Cortex of kidney (tissue), 1 donor: ENCODE measurements at places on chromosomes 2 and 18.

DNA sequence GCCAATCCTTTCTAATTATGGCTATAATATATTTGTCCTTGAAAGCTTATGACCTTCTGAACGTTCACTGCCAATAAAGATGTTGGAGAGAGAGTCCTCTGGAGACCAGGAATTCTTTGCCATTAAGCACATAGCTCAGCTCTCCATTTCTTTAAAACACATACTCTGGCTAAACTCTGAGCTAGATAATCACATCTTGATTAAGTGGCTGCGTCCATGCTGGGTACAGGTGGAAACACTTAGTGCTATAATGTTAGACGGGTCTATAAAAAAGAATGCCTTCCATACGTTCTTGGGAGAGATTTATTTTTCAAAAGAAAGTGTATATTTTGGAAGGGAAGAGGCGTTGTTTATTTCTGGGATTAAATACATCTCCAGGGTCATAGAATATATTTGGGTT lies 314.5 kb downstream of the LPIN1 start:
- no peak for DNase-seq

DNA sequence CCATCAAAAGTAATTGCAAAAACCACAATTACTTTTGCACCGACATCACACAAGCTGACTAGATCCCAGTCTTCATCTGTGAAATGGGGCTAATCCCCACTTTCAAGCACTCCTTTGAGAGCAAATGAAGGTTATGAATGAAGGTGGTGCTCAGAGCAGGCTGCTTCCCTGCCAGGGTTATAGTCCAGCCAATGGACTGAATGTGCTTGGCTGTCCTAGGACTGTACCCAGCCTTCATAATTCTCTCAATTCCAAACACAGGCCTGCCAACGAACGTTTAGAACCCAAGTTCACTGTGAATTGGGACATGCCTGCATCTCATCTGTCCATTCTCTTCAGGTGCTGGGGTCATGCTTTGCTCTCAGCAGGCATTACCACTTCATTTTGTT lies 27.8 kb upstream of the ICOS start:
- DNase-seq = no peak

DNA sequence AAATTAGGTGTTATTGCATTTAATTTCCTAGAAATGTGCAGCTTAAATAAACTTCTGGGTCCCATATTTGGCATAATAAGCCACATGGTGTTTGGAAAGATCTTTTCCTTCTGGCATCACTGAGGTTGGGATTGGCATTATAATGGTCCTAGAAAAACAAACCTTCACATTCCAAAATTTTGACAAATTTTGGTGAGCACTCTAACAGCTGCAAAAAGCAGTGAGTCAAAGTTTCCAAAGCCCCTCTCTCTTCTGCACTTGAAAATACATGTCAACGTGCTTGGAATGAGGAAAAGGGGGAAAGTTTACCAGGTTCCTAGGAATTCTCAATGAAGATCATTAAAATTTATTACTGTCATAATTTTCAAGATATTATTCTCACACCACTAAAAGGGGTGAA lies 77.8 kb upstream of the STK17B start:
- no peak for DNase-seq

- no peak for DNase-seq
These were observed 48.4 kb downstream of the TMEFF2 start for GRCh38 chr2:192146069-192147015.

DNA sequence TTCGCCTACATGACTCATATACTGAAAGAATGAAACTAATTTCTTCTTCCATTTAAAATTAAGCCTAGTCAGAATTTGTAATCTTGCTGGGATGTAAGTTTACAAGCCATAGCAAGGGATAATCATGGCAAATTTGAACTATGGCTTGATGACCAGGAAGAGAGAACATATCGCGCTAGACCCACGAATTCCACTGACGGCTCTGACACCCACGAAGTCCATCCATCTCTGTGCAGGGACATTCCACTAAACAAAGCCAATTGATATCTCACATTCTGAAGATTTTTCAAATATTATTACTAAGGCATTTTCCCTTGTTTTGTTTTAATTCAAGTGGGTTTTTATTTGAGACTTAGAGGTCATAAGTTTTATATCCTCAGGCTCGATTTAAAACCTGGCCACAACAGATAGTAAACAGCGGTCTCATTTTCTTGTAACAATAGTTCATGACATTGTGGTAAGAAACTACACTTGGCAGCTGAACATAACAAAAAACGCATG lies 113.0 kb downstream of the QPCT start:
- DNase-seq = no peak

GRCh38 chr2:36329746-36330472 lies 25.7 kb upstream of the CRIM1 start:
- DNase-seq = no peak

GRCh38 chr18:48176909-48177308 lies 232.3 kb downstream of the ZBTB7C start:
- DNase-seq = no peak

DNA sequence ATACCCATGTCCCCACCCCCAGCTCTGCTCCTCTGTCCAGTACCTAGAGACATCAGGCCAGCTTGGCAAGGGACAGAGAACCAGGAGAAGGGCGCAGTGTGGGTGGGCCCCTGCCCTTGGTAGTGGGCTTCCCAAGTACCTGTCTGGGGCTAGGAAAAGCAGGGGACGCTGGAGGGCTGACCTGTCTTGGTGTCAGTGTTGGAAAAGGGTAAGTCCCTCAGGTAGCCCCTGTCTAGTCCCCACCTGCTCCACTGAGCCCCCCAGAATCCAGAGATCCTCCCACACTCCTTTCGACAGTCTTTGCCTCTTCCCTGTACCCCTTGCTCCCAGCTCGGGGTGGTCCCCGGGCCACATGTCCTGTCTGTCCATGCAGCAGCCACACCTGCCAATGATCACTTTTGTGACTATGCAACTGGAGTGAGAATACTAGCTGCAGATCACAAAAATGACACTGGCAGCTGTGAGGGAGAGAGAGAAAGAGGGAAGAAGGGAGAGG lies 14.6 kb downstream of the DNAJB2 start:
- DNase-seq = no peak
